ENCODE measurements at places on chromosomes 2 and 18. TPM values are rescaled to one million over a fixed set of nuclear protein-coding genes. Genes with fewer than 3 reads are reported as not detected.
A peak's percentile ranks its signal among the peaks of the same experiment; 100 is the strongest.

DNA sequence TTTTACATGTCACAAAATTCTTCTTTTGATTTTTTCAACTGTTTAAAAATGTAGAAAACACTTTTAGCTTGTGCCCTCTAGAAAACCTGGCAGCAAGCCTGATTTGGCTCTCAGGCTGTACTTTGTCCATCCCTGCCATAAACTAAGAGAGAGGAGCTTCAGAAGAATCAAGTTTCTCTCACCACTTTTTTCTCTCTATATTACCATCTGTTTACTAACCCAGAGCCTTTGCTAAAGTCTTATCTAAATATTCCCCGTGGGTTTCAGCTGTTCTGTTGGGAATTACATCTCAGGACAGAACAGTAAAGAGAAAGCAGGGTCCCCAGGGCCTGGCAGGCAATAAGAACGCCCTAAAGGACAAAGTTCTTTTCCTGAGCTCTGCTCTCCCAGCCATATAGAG is 409.1 kb upstream of the CRIM1 start:
- no peaks in the 10 kb centered on the region for H3K27me3 ChIP-seq
- H3K4me1 ChIP-seq: no peaks in the 10 kb centered on the region
- H3K36me3 ChIP-seq: no peaks in the 10 kb centered on the region
- no peak for DNase-seq
- H3K27ac ChIP-seq: no peak overlapping the region
- H3K4me3 ChIP-seq: no peak overlapping the region

GRCh38 chr2:73225513-73226360 is 7.3 kb downstream of the PRADC1 start:
- H3K27ac ChIP-seq: no peak overlapping the region
- no peak overlapping the region for H3K4me3 ChIP-seq
- no peak for DNase-seq

GRCh38 chr2:223601932-223602666 is at the start of gene SCG2:
SCG2 (minus strand) TSS chr2:223602361; CDS start chr2:223599282, 3,079 bp downstream.
- H3K4me1 ChIP-seq: no peaks in the 10 kb centered on the region
- no peaks in the 10 kb centered on the region for H3K27me3 ChIP-seq
- H3K4me3 ChIP-seq: no peak within 1 kb of the TSS
- peak; percentile 13 for DNase-seq

Gene PPP1R1C
- not detected for total RNA-seq

GRCh38 chr2:168450171-168450570 is 5.9 kb upstream of the CERS6 start:
- no peaks in the 10 kb centered on the region for H3K36me3 ChIP-seq
- H3K27me3 ChIP-seq: no peaks in the 10 kb centered on the region
- no peak for DNase-seq
- peaks cover 33% of the 10 kb centered on the region for H3K4me1 ChIP-seq
- H3K27ac ChIP-seq: no peak overlapping the region
- no peak overlapping the region for H3K4me3 ChIP-seq

- no peak for DNase-seq
- no peak overlapping the region for H3K27ac ChIP-seq
- H3K36me3 ChIP-seq: no peaks in the 10 kb centered on the region
- no peak overlapping the region for H3K4me3 ChIP-seq
- H3K27me3 ChIP-seq: no peaks in the 10 kb centered on the region
Observed at GRCh38 chr2:40256649-40257048, 195.2 kb downstream of the SLC8A1 start.

DNA sequence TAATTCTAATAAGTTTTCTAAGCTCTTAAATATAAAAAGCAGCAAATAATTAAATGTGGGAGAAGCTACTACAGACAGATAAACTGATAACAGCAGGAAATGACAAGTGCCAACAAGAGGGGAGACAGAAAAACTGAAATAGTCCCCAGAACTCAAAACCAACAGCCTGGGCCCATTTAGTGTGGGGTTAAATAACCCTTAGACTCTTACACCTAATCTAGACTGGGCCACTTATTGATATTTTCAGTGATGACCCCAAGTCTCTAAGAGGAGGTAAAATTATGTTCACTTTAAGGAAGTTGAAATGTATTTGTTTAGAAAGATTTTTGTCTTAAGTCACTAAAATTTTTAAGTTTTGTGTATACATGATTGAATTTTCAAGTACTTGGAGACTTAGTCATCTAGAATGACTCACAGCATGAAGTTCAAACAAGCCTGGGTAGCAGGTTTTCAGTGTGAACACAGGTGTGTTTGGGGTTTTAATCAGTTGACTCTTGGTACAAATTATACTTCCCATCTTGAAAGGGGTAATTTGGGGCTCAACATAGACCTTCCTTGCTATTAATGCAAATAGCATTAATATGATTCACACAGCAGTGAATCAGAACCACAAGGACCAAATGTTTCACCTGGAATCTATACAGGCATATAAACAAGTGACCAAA is 54.9 kb upstream of the MYO3B start:
- H3K27ac ChIP-seq: no peak overlapping the region
- no peak overlapping the region for H3K4me3 ChIP-seq
- no peaks in the 10 kb centered on the region for H3K27me3 ChIP-seq
- H3K36me3 ChIP-seq: no peaks in the 10 kb centered on the region
- no peaks in the 10 kb centered on the region for H3K4me1 ChIP-seq

GRCh38 chr2:86297382-86298147 is 39.9 kb downstream of the REEP1 start:
- DNase-seq: no peak
- no peaks in the 10 kb centered on the region for H3K27me3 ChIP-seq
- no peaks in the 10 kb centered on the region for H3K4me1 ChIP-seq

GRCh38 chr2:157840568-157841156 is 35.5 kb downstream of the ACVR1 start:
- no peak overlapping the region for H3K4me3 ChIP-seq
- peaks cover 5% of the 10 kb centered on the region for H3K4me1 ChIP-seq
- H3K27me3 ChIP-seq: no peaks in the 10 kb centered on the region

DNA sequence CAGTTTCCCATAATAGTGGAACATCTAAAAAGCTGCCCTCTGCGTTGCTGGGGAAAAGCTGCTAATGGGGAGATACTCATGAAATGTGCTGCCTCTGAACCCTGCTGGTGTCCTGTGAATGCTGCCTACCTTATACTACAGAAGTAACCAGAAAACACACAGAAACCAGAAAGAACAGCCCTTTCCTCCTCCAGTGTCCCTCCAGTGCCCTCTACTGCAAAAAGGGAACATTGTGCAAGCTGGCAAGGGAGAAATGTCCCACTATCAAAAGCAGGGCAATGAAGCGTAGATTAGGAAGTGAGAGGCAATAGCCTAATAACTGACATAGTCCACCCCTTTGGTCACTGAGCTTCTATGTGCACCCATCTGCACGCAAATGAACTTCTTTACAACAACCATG is 162.7 kb upstream of the ETAA1 start:
- no peaks in the 10 kb centered on the region for H3K36me3 ChIP-seq
- no peak for DNase-seq
- H3K27me3 ChIP-seq: no peaks in the 10 kb centered on the region
- no peak overlapping the region for H3K4me3 ChIP-seq
- H3K27ac ChIP-seq: no peak overlapping the region

Gene ATP5MC3
- total RNA-seq: 416 TPM

DNA sequence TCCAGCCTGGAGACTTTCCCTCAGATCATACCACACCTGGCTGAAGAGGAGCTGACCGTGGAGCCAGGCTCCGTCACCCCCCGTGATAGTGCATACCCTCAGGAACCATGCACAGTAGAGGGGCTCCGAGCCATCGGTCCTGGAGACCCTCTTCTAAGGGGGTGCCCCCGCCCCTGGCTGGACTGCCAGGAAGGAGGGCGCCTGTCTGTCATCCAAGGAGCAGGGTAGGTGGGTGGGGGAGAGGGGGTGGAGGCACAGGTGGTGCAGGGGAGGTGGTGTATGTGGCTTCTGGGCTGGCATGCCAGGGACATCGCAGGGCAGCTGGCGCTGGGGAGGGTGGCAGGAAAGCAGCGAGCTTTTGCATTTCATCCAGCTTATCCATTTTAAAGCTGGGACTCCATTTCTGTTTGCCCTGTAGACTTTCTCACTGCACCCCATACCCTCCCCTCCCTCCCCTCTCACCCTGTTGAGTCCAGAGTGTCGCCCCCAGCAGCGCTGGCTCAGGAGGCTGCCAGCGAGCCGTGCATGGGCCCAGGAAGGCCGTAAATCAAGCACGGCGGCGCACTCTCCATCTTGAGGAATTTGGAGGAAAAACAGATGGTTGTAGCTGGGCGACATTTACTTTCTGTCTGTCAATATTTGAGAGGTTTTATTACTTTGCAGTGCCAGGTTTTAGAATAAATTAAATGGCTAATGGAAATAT is 56.2 kb upstream of the HS6ST1 start:
- DNase-seq: no peak
- H3K27ac ChIP-seq: no peak overlapping the region
- H3K4me1 ChIP-seq: peaks cover 16% of the 10 kb centered on the region
- no peak overlapping the region for H3K4me3 ChIP-seq
- no peaks in the 10 kb centered on the region for H3K27me3 ChIP-seq

DNA sequence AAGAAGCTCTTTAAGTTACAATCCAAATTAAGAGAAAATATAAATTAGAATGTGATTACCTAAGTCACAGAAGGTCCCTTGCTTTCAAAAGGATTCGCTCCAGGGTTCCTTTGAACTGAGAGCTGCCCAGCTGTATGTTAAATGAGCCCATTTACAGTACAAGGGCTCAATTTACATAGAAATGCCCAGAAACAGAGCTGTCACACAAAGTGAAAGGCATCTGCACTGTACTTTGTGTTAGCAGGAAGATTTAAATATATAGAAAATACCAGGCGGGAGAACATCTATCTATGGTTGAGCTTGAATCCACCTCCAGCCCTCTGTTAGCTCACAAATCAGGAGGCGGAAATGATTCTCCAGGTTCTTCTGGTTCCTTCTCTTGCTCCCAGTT is 272.9 kb downstream of the PAX3 start:
- no peak for DNase-seq
- H3K27ac ChIP-seq: no peak overlapping the region
- H3K4me1 ChIP-seq: no peaks in the 10 kb centered on the region
- H3K36me3 ChIP-seq: no peaks in the 10 kb centered on the region

Gene CCDC74B
- 0.85 TPM for total RNA-seq

- no peak overlapping the region for H3K4me3 ChIP-seq
- H3K36me3 ChIP-seq: no peaks in the 10 kb centered on the region
- no peak for DNase-seq
- no peaks in the 10 kb centered on the region for H3K27me3 ChIP-seq
- H3K4me1 ChIP-seq: no peaks in the 10 kb centered on the region
Observed at GRCh38 chr2:123015186-123015585, 1009.9 kb upstream of the CNTNAP5 start.

GRCh38 chr2:74481431-74481830 is 1.4 kb downstream of the CCDC142 start:
- peak overlapping the region; percentile 89 for H3K27ac ChIP-seq
- H3K36me3 ChIP-seq: peaks cover 10% of the 10 kb centered on the region
- H3K4me1 ChIP-seq: peaks cover 25% of the 10 kb centered on the region
- peak overlapping the region; percentile 99 for H3K4me3 ChIP-seq

Gene ELOA2
- total RNA-seq: not detected

Gene EPB41L3
- total RNA-seq: 1.2 TPM

DNA sequence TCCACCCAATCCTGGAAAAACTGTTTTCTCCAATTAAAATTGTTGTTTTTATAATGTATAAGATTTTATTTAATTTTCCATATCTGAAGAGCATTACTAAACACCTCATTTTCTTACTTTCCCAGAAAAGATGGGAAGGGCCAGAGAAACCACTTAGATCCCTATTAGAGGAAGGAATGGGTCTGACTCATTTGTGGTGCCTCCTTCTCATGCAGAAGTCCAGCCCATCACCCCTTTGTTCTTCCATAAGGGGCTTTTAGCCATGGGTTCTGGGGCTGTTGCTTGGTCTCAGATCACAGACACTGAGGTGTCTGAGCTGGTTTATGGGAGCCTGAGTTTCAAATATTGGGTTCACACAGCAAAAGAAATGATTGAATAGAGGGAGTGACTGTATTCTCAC is 152.2 kb downstream of the ESCO1 start:
- DNase-seq: no peak
- no peaks in the 10 kb centered on the region for H3K27me3 ChIP-seq
- H3K36me3 ChIP-seq: no peaks in the 10 kb centered on the region
- H3K4me1 ChIP-seq: no peaks in the 10 kb centered on the region
- H3K4me3 ChIP-seq: no peak overlapping the region

DNA sequence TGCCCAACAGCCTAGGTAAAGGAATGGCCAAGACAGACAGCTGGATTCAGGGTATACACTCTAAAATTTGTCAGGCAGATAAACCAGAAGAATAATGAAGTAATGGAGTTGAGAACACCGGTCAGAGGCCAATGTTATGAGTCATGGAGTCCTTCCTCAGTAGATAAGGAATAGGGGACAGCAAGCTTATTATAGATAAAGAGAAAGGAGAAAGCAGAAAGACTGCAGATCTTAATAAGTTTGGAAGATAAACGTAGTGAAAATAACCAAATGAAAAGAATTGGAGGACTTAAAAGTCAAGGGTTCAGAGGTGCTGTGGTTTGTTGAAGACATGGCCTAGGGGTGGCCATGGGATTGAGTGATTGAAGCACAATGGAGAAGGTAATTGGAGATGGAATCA is 63.5 kb upstream of the NFE2L2 start:
- no peaks in the 10 kb centered on the region for H3K27me3 ChIP-seq
- H3K4me1 ChIP-seq: peaks cover 32% of the 10 kb centered on the region
- no peak overlapping the region for H3K4me3 ChIP-seq
- DNase-seq: no peak
- no peak overlapping the region for H3K27ac ChIP-seq
- no peaks in the 10 kb centered on the region for H3K36me3 ChIP-seq

Measured in CD8-positive, alpha-beta memory T cell (primary cell).